ENCODE measurements at places on chromosomes 5 and 9. TPM values are rescaled to one million over a fixed set of nuclear protein-coding genes. Genes with fewer than 3 reads are reported as not detected.
A peak's percentile ranks its signal among the peaks of the same experiment; 100 is the strongest.

GRCh38 chr9:135212961-135213360 is 125.5 kb downstream of the OLFM1 start:
- DNase-seq, result no peak

DNA sequence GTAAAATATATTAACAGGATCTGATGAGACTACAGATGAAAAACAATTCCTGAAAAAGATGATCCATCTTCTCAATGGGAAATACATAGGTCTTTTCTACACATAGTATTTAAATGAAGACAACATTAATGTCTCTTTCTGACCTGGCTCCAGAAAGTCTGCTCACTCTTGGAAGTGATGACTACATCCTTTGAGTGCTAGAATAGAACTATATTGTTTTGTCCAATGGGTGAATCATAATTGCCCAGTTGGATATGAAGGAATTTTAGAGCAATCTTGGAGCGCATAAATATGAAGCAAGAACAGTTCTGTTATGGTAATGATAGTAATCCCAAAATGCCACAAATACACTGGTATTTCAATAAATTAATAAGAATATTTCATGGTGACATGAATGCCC is 322.1 kb downstream of the DEPDC1B start:
- no peak for DNase-seq

- DNase-seq, result no peak
These were observed 220.7 kb upstream of the MSX2 start for GRCh38 chr5:174503461-174504265.

- DNase-seq, result no peak
These were observed 153.5 kb downstream of the TTLL11 start for GRCh38 chr9:121939643-121940042.

GRCh38 chr5:16952968-16953671 is 17.0 kb upstream of the MYO10 start:
- no peak for DNase-seq

GRCh38 chr9:136198605-136199083 is 6.3 kb downstream of the LHX3 start:
- no peak for DNase-seq

- DNase-seq, result no peak
These were observed 491.9 kb downstream of the CDH18 start for GRCh38 chr5:19496056-19496455.

- peak; percentile 47 for DNase-seq
These were observed 6.9 kb upstream of the TPM2 start for GRCh38 chr9:35696520-35697215.

- no peak for DNase-seq
These were observed 146.8 kb downstream of the MUSK start for GRCh38 chr9:110815361-110815760.

DNA sequence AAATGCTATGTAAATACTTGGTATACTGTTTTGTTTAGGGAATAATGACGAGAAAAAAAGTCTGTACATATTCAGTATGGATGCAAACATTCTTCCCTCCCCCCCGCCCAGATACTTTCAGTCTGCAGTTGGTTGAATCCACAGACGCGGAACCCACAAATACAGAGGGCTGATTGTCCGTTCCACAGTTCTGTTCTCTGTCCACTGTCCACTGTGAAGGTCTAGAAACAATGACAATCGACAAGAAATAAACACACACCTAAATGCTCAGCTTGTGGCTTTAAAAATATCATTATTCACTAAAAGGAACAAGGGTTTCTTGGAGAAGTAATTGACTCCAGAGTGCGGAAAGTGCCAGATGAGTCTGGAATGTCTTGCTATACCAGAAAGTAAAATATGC is 109.1 kb downstream of the TMEM161B start:
- DNase-seq, result no peak

GRCh38 chr5:65268525-65268924 is 213.2 kb downstream of the ADAMTS6 start:
- no peak for DNase-seq

DMGDH gene
- 3.4 TPM for total RNA-seq

BRD3OS gene
- total RNA-seq, result 7.4 TPM

BARHL1 gene
- not detected for total RNA-seq

TGFBI gene
- total RNA-seq, result 51.1 TPM

SPATA31E1 gene
- total RNA-seq, result not detected

ELOVL7 gene
- 0.28 TPM for total RNA-seq

GFRA3 gene
- 0.15 TPM for total RNA-seq

MYO10 gene
- total RNA-seq, result 3.9 TPM

ROPN1L gene
- total RNA-seq, result not detected

Data from heart right ventricle (tissue), 16 donors.